Stimulated activated CD8-positive, alpha-beta memory T cell treated with anti-CD3 and anti-CD28 coated beads, Interleukin-7, amount 100 ng/mL, for 48 hours (primary cell): ENCODE measurements at places on chromosomes 6 and 20.

DNA sequence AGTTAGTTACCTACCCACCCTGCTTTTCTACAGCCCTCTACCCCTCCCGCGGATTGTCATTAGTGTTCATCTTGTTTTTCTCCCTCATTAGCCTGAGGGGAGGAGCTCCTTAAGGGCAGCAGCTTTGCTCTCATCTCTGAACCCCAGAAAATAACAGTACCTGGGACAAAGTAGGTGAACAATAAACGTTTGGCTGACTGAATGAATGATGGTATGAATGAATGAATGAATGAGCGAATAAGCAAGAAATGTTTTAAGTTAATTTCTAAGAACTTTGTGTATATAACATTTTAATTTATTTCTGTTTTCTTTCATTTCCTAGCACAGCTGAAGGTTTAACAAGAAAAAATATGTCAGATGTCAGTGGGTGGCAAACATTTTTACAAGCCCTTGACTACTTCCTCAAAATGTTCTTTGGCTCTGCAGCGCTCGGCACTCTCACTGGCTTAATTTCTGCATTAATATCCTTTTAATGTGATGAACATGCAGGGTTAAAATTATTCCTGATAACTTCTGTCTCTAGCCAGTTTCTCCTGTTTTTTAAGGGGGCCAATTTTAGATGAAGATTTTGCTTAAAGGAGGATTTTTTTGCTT, 50.1 kb downstream of the SLC9A8 start:
- DNase-seq, result no peak

- no peak for DNase-seq
Observed at GRCh38 chr6:167756597-167756996, 70.1 kb upstream of the AFDN start.

DNA sequence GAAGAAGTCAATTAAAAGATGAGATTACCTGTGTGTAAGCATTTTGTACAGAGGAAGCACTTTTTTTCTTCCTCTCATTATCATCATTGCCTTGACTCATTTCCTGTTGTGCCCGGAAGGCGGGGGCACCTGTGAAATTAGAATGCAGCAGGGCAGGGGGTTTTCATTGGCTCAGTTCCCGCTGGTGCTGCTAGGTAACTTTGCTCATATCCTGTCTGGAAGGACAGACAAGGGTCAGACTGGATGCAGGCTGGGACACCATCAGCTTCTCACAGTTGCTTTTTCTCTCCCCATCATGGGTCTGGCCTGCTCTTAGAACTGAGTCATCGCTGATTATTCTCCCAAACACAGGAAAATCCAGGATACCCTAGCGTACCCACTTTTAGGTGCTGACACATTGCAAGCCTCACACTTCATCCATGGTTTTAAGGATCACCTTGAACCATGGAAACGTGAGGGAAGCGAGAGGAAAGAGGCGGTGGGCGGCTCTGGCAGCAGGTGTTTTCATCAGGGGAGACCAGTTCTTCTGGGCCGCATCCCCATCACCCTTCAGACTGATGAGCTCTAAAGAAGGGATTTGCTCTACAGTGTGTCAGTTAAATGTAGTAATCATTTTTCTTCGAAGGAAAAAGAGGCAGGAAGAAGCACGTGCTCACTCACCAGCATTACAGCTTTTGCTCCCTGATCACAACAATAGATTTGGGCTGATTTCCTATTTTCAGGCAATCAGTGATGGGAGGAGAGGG, 195.7 kb upstream of the SASH1 start:
- peak; percentile 18 for DNase-seq

DNA sequence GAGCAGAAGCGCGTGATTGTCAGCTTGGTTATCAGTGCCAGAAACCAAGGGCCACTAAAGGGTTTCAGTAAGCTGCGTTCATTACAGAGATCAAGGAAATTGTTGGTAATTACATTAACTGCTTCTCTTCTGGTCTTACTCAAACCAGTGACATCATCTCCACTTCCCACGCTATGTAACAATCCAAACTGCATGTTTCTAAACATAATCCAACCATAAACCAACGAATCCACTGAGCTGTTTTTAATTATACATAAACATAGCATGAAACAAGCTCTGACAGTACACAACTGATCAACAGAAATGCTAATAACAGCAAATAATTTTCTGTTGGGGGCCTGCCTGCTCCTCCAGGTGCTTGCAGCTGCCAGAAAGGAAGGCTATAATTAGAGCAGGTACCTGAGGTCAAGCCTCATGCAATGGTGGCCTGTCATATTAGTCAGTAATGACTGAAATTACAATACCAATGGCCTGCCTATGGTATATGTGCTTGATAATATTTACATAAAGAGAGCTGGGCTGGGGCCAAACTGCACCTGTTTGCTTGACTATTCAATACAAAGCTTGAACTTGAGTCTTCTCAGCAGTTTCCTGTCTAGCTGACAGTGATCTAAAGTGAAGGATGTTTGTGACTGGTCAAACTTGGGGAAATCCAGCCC, 40.1 kb downstream of the ILRUN start:
- DNase-seq, result no peak

DNA sequence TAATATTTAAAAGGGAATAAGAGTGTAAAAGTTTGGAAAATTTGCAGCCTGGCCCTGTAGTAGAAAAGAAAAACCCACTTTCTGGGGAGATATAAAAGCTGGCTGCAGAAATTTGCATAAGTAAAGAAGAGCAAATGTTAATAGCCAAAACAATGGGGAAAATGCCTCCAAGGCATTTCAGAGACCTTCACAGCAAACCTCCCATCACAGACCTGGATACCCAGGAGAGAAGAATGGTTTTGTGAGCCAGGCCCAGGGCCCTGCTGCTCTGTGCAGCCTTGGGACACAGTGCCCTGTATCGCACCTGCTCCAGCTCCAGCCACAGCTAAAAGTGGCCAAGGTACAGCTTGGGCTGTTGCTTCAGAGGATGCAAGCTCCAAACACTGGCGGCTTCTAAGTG, 113.8 kb downstream of the BTBD9 start:
- no peak for DNase-seq

- no peak for DNase-seq
Observed at GRCh38 chr6:91864911-91865310, 1278.0 kb upstream of the MAP3K7 start.

DNA sequence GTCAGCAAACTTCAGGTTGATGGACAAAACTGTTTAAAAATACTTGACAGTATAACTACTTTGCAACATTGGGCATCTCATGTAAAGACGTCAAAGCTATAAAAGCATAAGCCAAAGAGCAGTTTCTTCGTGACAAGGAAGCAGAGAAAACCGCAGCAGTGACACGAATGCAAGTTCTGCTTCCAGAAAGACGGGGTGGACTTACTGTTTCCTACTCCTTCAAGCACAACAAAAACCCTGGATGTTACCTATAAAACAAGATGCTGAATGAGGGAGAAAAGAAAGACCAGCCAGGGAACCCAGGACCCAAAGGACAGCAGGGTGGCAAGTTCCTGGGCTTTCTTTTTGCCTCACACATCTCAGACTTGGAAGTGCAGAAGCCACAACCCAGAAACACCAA, 98.0 kb downstream of the DLL1 start:
- DNase-seq, result no peak

DNA sequence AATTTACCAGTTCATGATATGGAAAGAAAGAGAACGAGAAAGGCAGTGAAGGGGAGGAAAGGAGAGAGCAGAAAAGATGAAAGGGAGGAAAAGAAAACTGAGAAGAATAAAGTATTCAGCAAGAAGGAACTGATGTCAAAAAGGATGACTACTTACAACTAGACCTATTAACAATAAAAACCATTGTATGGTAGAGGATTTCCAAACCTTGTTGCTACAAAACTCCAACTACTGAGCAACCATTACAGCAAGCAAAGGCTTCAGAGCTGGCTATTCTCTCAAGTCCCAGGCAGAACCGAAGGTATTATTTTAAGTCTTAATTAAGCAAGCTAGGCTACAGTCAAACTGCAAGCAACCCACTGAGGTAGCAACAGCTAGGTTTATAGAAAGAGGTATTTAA, 142.2 kb downstream of the BTBD9 start:
- DNase-seq, result no peak

- DNase-seq, result no peak
Observed at GRCh38 chr20:49785149-49785851, 27.3 kb upstream of the SLC9A8 start.

DNA sequence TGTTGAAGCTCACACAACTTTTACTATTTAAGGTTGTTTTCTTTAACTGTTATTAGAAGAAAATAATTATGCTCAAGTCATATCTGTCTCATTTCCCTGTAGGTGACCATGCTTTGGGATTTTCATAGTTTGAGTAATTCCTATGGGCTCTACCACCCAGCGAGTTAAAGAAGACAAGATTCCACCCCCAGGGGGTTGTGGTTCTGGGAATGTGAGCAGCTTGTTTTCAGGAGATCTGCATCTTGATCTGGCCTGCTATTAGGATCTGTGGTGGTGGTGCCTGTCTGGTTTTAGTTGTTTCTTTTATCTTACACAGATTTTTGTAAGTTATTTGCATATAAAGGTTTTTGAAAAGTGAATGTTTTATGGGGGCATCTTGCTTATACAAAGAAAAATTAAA, 20.2 kb upstream of the REV3L start:
- DNase-seq, result no peak

- no peak for DNase-seq
Observed at GRCh38 chr20:38890497-38890818, 35.8 kb upstream of the FAM83D start.

DNA sequence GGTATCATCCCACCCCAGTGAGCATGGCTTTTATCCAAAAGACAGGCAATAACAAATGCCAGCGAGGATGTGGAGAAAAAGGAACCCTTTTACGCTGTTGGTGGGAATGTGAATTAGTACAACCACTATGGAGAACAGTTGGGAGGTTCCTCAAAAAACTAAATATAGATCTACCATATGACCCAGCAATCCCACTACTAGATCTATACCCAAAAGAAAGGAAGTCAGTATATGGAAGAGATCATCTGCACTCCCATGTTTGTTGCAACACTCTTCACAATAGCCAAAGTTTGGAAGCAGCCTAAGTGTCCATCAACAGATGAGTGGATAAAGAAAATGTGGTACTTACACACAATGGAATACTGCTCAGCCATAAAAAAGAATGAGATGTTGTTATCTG, 5.9 kb upstream of the KIAA1755 start:
- DNase-seq, result no peak

- DNase-seq, result no peak
Observed at GRCh38 chr6:106279179-106279578, 46.4 kb downstream of the ATG5 start.

- DNase-seq, result no peak
Observed at GRCh38 chr20:12264711-12265110, 347.0 kb downstream of the BTBD3 start.

- DNase-seq, result no peak
Observed at GRCh38 chr6:166595949-166596348, 9.5 kb upstream of the RAMACL start.

GRCh38 chr6:14146506-14147096, 29.0 kb downstream of the CD83 start:
- DNase-seq, result no peak

- no peak for DNase-seq
Observed at GRCh38 chr6:33216117-33216649, 7.9 kb downstream of the RING1 start.

GRCh38 chr6:15303162-15303919, 57.5 kb downstream of the JARID2 start:
- DNase-seq, result no peak

DNA sequence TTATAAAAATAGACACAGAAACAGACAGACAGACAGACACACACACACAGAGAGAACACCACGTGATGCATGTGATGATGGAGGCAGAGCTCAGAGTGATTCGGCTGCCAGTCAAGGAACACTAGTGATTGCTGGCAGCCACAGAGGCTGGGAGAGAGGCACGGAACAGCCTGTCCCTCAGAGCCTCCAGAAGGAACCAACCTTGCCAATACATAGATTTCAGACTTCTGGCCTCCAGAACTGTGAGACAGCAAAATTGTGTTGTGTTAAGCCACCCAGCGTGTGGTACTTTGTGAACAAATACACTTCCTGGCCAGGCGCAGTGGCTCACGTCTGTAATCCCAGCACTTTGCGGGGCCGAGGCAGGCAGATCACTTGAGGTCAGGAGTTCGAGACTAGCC, 9.5 kb upstream of the PARD6B start:
- DNase-seq, result no peak

- DNase-seq, result no peak
Observed at GRCh38 chr6:121794630-121795029, 359.2 kb downstream of the GJA1 start.

- DNase-seq, result no peak
Observed at GRCh38 chr6:136773473-136773796, 18.8 kb downstream of the MAP3K5 start.

- DNase-seq, result no peak
Observed at GRCh38 chr6:139839506-139840156, 465.2 kb upstream of the CITED2 start.

DNA sequence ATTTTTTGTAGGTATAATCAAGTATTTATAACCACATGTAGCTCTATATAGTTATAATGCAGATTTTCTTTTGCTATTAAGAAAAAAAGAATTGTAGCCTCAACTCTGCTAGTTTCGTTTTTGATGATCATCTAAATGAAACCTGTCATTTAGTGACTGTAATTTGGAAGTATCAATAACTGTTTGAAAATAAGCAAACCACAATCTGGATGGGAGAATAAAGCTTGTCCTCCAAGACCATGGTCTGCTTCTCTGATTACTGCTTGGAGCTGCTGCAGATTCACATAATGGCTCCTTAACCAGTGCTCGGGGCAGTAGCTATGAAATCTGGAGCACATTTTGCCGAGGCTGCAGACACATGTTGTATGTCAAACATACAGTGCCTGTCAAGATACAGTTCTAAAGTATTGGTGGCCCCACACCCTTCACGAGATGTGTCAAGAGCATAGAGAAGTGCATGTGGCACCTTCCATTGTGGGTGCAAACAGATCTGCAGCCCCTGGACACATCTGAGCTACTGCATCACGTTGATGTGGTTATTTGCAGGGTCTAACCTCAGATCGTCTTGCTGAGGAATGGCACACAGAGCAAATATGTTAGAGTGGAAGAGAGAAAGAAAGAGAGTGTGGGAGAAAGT, 255.7 kb upstream of the SUPT3H start:
- no peak for DNase-seq

- DNase-seq, result no peak
Observed at GRCh38 chr6:144350528-144350880, 65.4 kb downstream of the UTRN start.

- DNase-seq, result no peak
Observed at GRCh38 chr20:5212907-5213487, 86.2 kb downstream of the CDS2 start.

GRCh38 chr6:139147628-139148027, 12.7 kb downstream of the HECA start:
- DNase-seq, result no peak
